ENCODE measurements at places on chromosomes 13 and 19. TPM values are rescaled to one million over a fixed set of nuclear protein-coding genes. Genes with fewer than 3 reads are reported as not detected.

- H3K27ac ChIP-seq: no peak overlapping the region
- peaks cover 12% of the 10 kb centered on the region for H3K36me3 ChIP-seq
- H3K27me3 ChIP-seq: no peaks in the 10 kb centered on the region
- no peak overlapping the region for H3K4me3 ChIP-seq
- H3K4me1 ChIP-seq: peaks cover 25% of the 10 kb centered on the region
These were observed 13.8 kb downstream of the ATP11A start for GRCh38 chr13:112703449-112704284.

GRCh38 chr13:37905736-37906135, 36.2 kb upstream of the TRPC4 start:
- H3K27me3 ChIP-seq: no peaks in the 10 kb centered on the region
- no peaks in the 10 kb centered on the region for H3K36me3 ChIP-seq
- DNase-seq: no peak
- H3K27ac ChIP-seq: no peak overlapping the region
- no peak overlapping the region for H3K4me3 ChIP-seq

- no peaks in the 10 kb centered on the region for H3K27me3 ChIP-seq
- H3K4me3 ChIP-seq: peak overlapping the region; percentile 96
- peaks cover 5% of the 10 kb centered on the region for H3K36me3 ChIP-seq
These were observed 2.5 kb downstream of the NAPA start for GRCh38 chr19:47512183-47512947.

TNFRSF19 gene
- 0.07 TPM for total RNA-seq

MAP4K1 gene
- 181 TPM for total RNA-seq

GRCh38 chr19:55594996-55595545, 4.2 kb downstream of the FIZ1 start:
- no peak overlapping the region for H3K27ac ChIP-seq
- no peaks in the 10 kb centered on the region for H3K27me3 ChIP-seq
- peaks cover 49% of the 10 kb centered on the region for H3K36me3 ChIP-seq
- H3K4me3 ChIP-seq: no peak overlapping the region

PLIN5 gene
- not detected for total RNA-seq

- no peak for DNase-seq
- no peak overlapping the region for H3K27ac ChIP-seq
- no peak overlapping the region for H3K4me3 ChIP-seq
- H3K36me3 ChIP-seq: peaks cover 3% of the 10 kb centered on the region
- no peaks in the 10 kb centered on the region for H3K27me3 ChIP-seq
- peaks cover 21% of the 10 kb centered on the region for H3K4me1 ChIP-seq
These were observed 3.7 kb upstream of the NAT14 start for GRCh38 chr19:55481148-55481793.

DNA sequence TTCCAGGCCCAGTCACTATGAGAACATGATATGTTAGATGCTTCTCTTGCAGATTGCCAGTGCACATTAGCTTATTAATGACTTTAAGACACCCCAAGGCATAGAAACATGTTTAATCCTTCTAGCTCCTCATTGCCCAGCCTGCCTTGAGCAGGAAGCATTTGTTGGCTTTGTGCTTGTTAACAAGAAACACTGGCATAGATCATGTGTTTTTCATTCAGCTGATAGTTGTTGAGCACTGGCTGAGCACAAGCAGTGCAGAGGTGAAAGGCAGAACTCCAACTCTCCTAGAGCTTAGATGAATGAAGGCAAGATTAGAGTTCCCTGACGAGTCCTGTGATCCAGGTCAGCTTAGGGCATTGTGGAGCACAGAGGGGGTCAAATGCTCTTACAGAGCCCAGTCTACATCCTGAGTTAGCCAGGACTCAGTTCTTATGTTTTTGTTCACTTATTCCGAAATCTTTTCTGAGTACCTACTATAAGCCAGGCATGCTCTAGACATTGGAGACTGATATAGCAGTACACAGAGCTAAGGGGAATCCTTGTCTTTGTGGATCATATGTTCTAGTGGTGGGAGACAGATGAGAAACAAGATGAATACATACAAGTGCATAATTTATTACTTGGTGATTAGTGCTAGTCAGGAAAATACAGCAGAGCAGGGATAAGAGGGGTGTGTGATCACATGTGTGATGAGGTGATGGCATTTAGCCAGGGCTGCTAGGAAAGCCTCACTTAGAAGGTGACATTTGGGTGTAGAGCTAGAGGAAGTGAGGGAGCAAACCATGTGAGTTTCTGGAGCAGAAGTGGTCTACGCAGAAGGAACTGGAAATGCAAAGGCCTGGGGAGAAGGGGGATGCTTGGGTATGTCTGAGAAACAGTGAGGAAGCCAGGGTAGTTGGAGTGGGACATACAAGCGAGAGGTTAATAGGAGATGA, 101.2 kb downstream of the WASF3 start:
- no peak for DNase-seq
- H3K4me1 ChIP-seq: no peaks in the 10 kb centered on the region
- H3K36me3 ChIP-seq: no peaks in the 10 kb centered on the region
- no peak overlapping the region for H3K27ac ChIP-seq
- H3K4me3 ChIP-seq: no peak overlapping the region

FFAR1 gene
- total RNA-seq: 0.09 TPM

DNA sequence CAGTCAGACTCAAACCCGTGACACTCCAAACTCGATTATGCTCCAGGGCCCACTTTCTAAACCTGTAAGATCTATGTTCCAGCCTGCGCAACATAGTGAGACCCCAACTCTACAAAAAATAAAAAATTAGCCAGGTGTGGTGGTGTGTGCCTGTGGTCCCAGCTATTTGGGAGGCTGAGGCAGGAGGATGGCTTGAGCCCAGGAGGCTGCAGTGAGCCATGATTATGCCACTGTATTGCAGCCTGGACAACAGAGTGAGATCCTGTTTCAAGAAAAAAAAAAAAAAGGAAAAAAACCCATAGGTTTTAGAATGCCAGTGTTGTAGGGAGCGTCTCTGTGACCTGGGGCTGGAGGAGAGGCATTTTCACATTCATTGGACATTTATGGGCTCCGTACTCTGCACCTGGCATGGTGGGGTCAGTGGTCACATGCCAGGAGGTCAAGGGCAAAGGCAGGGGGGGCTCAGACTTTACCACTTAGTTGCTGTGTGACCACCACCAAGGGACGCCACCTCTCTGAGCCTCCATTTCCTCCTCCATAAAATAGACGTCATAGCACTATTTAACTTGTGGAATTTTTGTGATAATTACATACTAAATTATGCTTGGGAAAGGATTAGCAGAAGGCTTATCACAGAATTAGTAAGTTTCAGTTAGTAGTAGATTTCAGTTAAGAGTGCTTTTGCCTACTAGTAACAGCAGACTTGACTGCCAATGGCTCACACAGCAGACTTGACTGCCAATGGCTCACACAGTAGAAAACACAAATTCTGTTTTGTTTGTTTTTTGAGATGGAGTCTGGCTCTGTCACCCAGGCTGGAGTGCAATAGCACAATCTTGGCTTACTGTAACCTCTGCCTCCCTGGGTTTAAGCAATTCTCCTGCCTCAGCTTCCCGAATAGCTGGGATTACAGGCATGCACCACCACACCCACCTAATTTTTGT, 5.9 kb downstream of the SELENOV start:
- no peaks in the 10 kb centered on the region for H3K36me3 ChIP-seq
- H3K27ac ChIP-seq: no peak overlapping the region
- peaks cover 5% of the 10 kb centered on the region for H3K4me1 ChIP-seq
- DNase-seq: no peak

DNA sequence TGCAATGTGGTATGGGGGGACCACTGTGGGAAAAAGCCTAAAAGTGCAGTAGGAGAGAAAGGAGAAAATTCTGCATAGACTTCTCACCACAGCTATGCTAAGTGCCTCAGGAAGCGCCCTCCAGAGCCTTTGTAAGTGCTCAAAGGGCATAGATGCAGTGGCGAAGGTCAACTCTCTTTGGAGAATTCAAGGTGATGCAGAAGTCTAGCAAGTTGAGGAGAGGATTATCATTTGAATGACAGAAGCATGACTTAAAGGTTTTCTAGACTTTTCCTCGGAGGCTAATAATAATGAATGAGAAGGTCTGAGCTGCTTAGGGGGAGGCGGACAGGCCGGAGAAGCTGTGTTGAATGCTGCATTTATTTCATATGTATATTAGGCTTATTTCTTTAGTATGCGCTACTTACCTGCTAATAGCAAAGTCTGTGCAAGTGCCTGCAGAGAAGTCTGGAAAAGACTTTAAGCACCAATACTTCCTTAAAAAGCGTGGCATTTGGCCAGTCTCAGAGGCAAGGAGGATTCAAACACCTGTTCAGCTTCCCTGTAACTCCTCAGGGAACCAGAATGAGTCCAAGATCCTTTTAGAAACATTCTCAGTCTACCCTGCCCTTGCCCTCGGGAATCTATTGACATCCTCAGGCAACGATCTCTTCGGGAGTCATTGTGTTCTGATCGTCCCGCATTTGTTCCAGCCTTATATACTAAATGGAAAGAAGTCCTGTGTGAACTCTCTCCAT, 56.2 kb downstream of the FLT1 start:
- H3K27ac ChIP-seq: no peak overlapping the region
- H3K4me3 ChIP-seq: no peak overlapping the region
- peaks cover 10% of the 10 kb centered on the region for H3K36me3 ChIP-seq
- H3K4me1 ChIP-seq: peaks cover 1% of the 10 kb centered on the region
- no peak for DNase-seq
- no peaks in the 10 kb centered on the region for H3K27me3 ChIP-seq

- no peaks in the 10 kb centered on the region for H3K36me3 ChIP-seq
- no peaks in the 10 kb centered on the region for H3K4me1 ChIP-seq
- H3K27ac ChIP-seq: no peak overlapping the region
These were observed 109.9 kb downstream of the RBM26 start for GRCh38 chr13:79295906-79296706.

TDRD12 gene
- total RNA-seq: 0.07 TPM

GRCh38 chr19:45446295-45446694, 21.5 kb upstream of the FOSB start:
- no peak for DNase-seq
- no peak overlapping the region for H3K27ac ChIP-seq
- no peak overlapping the region for H3K4me3 ChIP-seq
- H3K27me3 ChIP-seq: no peaks in the 10 kb centered on the region

DNA sequence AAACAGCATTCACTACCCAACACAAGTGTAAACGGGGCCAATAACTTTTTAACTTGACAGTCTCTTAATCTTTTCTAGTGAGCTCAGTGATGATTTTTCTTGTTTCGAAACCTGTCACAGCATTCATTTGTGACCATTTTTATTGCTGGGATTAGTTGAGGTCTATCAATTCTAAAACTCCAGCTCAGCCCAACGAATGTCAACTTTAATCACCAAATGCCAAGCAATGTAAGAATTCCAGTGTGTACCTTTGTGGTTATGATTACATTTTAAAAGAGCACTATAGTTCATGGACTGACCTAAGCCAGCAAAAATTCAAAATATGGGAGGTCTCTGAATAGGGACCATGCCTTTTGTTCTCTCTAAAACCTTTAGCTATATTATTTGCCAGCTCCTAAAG, 694.3 kb upstream of the SGCG start:
- no peak overlapping the region for H3K27ac ChIP-seq
- no peak for DNase-seq
- H3K27me3 ChIP-seq: no peaks in the 10 kb centered on the region
- H3K36me3 ChIP-seq: no peaks in the 10 kb centered on the region

CERS4 gene
- total RNA-seq: 30.0 TPM

- no peaks in the 10 kb centered on the region for H3K36me3 ChIP-seq
- H3K27ac ChIP-seq: no peak overlapping the region
- DNase-seq: no peak
- peaks cover 31% of the 10 kb centered on the region for H3K27me3 ChIP-seq
- H3K4me3 ChIP-seq: no peak overlapping the region
These were observed 220.5 kb downstream of the KCNRG start for GRCh38 chr13:50235604-50236342.

FRY gene
- total RNA-seq: 3.7 TPM

SIGLEC6 gene
- total RNA-seq: 1.2 TPM

DNA sequence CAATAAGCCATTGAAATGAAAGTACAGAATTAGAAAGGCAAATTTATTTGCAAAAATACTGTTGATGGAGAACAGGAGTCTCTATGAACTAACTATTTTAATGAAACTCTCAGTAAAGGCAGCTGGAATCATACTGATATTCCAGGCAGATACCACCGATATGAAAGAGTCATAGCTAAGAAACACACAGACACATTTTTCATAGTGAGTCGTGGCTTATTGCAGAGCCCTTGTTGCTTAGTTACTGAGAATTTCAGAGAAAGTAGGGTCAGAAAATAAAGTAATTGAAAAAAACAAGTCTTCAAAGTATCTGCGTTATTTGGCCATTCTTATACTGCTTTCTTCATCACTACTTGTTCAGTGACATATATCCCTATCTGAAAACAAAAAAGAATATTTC, 1890.9 kb downstream of the PCDH9 start:
- H3K4me1 ChIP-seq: no peaks in the 10 kb centered on the region
- no peak overlapping the region for H3K4me3 ChIP-seq
- no peak for DNase-seq
- no peak overlapping the region for H3K27ac ChIP-seq

CEACAM16 gene
- total RNA-seq: not detected

TMEM238 gene
- total RNA-seq: 10.5 TPM

DNA sequence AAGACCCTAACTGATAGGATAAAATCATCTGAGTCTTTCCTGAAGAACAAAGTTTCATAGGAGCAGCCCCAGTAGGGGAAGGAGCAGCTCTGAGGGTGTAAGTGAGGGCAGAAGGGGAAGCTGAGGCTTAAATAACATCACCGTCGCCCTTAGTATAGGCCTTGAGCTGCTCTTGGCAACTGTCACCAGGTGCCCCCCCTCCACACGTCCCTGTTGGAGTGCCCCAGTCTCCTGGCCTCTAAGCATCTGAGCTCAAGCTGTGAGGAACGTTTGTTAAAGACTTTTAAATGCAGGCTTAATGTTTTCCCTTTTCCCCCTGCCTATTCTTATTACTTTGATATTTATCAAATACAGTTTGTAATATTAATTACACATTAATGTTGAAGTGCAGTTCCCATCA, 170.6 kb downstream of the ZIC5 start:
- H3K27ac ChIP-seq: no peak overlapping the region
- no peaks in the 10 kb centered on the region for H3K27me3 ChIP-seq
- H3K4me1 ChIP-seq: no peaks in the 10 kb centered on the region
- H3K36me3 ChIP-seq: no peaks in the 10 kb centered on the region

GRCh38 chr13:40536443-40537113, 129.9 kb downstream of the FOXO1 start:
- no peaks in the 10 kb centered on the region for H3K36me3 ChIP-seq
- peaks cover 4% of the 10 kb centered on the region for H3K4me1 ChIP-seq
- no peak for DNase-seq
- no peaks in the 10 kb centered on the region for H3K27me3 ChIP-seq

Measured in activated T-helper 2 cell treated with anti-CD3 and anti-CD28 coated beads, Interferon-gamma antibody, Interleukin-2, Interleukin-4, amounts not matched to agents 10 μg/mL and 5 μg/mL and 100 μg/mL, durations not matched to agents 14 hours and 24 hours and 36 hours (primary cell).